ENCODE measurements at places on chromosomes 7 and 10.

DNA sequence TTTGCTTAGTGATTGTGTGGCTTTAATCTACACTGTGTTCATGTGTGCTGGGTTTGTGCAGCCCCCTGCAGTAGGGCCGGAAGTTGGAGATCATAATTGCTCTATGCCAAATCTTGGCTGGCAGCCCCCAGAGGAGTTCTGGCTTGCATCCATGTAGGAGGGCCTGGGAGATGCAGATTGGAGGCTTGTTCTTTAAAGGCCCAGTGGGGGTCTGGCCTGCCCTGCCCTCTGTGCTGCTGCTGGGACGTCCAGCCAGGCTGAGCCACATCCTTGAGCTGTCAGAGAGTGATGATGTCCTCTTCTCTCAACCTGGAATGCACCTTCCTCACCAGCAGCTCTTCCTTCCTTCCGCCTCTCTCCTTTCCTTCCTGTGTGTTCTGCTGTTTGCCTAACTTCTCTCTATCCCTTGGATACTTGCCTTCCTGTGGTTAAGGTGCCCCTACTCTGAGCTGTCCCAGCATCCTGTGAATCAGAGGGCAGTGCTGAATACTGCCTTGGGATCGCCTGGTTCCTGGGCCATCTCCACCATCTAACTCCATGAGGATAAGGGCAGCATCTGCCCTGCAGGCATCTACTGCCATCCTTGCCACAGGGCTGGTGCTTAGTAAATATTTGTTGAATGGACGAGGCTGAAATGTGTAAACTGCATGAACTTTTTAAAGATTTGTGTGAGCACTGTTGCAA lies 30.2 kb downstream of the DOCK1 start:
- DNase-seq, result peak; percentile 30

DNA sequence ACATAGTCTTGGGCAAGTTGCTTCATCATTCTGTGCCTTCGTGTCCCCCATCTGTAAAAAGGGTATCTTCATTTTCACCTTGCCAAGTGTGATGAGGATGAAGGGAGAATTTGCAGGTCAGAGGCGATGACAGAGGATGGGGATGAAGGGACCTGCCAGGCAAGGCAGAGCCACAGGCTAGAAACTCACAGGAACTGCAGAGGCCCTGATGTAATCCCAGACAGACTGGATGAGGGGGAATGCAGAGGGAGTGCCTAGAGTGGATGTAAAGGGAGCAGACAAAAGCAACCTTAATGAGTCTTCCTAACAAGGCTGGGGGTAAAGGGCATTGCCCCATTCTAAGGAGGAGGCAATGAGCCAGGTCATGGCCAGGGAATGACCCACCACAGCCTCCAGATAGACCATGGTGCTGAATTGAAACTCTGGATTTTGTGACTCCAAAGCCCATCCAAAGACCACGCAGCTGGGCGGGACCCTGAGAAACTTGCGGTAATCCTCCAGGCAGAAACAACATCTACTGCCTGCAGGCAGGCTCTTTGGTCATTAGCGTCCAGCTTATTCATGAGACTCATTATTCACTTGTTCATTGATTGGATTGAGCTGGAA lies 1.9 kb downstream of the ANTXRL start:
- no peak for DNase-seq

DNA sequence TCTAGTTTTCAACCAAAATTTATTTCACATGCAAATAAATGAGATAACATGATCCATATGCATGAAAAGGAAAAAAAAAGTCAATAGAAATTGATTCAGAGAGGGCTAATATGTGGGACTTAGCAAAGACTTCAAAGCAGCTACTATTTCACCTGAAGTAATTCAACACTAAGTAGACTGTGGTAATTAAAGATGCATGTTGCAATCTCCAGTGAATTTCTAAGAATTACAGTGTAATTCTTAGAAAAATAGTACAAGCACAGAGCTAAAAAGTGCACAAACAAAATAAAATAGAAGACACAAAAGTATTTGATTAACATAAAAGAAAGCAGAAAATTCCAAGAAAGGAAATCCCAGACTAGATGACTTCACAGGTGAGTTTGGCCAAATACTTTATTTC lies 25.7 kb downstream of the GPR22 start:
- DNase-seq, result no peak

- no peak for DNase-seq
Measured at GRCh38 chr7:156656598-156656997, 16.0 kb downstream of the RNF32 start.

- DNase-seq, result no peak
Measured at GRCh38 chr10:107264742-107265141, 100.2 kb upstream of the SORCS1 start.

DNA sequence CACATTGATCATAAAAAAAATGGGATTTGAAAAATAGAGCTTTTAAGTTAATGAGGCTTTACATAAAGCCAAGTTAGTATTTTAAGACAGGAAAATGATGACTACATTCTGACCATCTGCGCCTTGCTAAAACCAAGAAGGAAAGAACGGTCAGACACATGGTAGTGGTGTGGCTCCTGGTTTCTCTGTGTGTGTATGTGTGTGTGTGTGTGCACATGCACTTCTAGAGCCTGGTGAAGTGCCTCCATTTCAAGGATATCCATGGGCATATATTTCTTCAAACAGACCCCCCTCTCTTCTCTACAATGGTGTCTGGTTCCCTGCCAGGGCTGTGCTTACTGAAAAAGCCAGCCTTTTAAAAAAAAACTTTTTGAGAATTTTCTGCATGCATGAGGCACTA lies 80.9 kb downstream of the FRMPD2 start:
- no peak for DNase-seq

DNA sequence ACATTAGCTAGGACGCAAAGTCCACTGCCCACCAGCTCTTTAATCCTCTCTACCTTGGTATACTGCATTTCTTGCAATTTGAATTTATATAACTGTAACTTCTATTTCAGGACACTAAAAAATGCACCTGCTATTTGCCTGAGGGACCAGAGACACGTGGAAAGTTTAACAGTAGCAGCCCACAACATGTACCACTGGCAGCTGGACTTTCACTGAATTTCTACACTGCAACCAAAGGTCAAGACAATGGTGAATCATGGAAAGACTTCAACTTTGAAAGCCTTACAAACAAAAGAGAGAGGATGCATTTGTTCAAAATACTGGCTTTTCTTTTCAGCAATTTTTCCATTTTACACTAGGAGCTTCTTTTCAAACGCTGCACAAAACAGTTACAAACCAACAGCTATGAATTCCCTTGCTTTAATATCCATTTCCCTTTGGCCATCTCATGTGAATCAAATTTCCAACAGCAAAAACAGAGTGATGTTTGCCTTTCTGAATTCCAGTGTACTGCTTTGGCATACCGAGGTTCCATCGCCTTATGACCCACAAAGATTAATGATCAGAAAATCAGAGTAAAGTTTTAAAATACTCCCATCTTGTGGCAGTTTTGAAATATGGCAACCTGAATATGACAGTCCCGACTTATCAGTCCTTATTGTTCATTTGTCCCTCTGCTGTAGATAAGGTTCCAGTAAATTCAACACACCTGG lies 29.9 kb upstream of the HNRNPH3 start:
- DNase-seq, result no peak

DNA sequence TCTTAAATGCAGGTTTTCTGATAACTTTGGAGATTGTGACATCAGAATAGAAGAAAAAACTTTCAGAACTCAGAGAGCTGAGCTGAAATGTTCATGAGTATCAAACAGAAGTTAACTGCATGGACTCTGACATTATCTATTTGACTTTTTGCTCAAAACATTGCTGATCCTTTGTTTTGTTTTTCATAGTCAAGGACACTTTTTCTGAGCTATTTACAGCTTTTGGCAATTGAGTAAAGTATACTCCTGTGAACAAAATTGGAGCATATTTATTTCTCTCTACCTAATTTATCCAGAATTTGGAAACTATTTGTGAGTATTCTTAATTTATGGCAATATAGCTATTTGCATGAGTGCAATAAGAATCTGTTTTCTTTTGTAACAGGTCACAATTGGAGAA lies 11.1 kb downstream of the KCP start:
- DNase-seq, result no peak

DNA sequence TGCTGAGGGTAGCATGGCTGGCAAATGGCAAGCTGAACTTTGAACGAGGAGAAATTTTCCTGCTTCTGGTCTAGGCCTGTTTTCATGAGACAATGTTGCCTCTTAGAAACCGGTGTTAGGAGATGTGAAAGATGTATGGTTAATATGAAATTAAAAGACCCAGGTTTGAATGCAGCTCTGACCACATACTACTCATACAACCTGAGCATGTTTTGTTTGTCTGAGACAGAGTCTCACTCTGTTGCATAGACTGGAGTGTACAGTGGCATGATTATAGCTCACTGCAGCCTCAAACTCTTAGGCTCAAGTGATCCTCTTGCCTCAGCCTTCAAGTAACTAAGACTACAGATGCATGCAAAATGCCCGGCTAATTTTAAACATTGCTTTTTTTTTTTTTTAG lies 193.4 kb upstream of the FZD8 start:
- no peak for DNase-seq

- DNase-seq, result no peak
Measured at GRCh38 chr10:20922451-20922850, 25.3 kb upstream of the NEBL start.

GRCh38 chr7:41475801-41476459 lies 227.0 kb downstream of the INHBA start:
- DNase-seq, result no peak
